ENCODE measurements at places on chromosomes 4 and X.
A peak's percentile ranks its signal among the peaks of the same experiment; 100 is the strongest.

- DNase-seq, result no peak
Measured at GRCh38 chrX:100883654-100884053, 9.5 kb upstream of the NOX1 start.

DNA sequence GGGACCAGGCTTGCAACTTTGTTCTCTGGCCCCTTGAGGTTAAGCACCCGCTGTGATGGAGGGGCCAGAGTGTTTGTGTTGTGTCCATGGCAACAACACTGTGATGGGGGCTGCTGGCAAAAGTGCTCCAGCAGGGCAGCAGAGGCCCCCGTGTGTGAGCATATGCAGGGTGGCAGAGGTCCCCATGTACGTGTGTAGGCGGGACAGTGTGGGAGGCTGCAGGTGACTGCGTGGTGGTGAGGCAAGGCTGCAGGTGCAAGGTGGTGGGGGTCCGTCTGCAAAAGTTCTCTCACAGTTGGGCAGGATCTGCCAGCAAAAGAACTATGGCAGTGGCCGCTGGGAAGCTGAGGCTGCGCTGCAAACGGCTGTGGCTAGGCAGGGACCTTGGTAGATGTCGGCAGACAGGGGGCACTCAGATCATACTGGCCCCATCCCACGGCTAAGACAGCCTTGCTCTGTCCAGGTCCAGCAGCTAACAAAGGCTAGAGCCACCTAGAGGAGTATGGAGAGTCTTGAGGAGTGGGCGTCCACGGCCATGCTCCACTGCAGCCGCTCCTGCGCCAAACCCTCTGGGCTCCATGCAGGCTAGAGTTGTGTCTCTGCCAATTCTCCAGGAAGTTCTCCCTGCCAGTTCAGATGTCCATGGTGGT, 46.8 kb upstream of the PASD1 start:
- DNase-seq, result no peak

- DNase-seq, result peak; percentile 35
Measured at GRCh38 chr4:147846318-147847155, 114.6 kb downstream of the ARHGAP10 start.

DNA sequence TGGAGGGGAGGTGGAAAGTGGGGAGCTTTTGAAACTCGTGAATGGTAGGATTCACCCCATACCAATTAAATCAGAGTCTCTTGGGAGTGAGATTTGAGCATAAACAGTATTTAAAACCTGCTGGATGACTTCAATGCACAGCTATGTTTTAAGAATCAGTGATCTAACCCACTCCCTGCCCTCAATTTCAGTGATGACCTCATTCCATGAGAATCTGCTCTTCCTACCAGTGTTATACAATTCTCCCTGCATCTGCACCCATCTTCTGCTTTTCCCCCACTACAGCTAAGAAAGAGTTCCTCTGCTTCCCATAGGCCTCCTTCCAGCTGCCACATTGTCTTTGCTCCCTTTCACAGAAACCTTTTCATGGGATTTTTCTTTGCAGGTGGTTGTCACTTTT, 18.3 kb upstream of the H2AZ1 start:
- DNase-seq, result no peak

DNA sequence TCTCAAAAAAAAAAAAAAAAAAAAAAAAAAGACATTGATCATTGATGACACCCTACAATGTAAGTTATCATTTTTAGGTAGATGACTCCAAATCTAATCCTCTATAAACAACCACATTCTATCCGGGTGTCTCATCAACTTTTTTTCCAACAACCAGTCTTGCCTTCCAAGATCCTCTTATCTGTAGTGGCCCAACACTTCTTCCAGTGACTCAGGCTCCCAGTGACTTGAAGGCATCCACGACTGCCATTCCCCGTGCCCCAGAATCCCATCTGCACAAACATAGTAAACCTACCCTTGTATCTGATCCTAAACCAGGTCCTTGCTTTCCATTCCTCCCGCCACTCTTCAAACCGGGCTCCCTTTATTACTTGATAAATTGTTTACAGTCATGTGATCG, 15.6 kb upstream of the TSPAN5 start:
- no peak for DNase-seq

DNA sequence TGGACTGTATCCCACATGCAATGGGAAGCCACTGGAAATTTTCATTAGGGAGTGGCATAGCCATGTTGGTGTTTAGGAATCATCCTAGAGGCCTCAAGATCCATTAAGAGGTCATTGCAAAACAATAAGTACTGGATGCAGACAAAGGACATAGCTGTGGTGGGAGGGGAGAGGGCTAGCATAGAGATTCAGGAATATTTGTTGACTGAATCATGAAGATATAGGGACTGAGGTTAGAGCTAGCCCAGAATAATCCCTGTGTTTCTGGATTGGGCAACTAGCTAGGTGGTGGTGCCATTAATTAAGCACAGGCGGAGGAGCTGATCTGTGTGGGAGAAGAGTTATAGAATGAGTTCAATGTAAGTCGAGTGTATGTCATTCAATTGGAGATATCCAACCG, 135.0 kb downstream of the RAB28 start:
- DNase-seq, result no peak

- DNase-seq, result no peak
Measured at GRCh38 chrX:154990496-154990895, 32.0 kb downstream of the F8 start.

DNA sequence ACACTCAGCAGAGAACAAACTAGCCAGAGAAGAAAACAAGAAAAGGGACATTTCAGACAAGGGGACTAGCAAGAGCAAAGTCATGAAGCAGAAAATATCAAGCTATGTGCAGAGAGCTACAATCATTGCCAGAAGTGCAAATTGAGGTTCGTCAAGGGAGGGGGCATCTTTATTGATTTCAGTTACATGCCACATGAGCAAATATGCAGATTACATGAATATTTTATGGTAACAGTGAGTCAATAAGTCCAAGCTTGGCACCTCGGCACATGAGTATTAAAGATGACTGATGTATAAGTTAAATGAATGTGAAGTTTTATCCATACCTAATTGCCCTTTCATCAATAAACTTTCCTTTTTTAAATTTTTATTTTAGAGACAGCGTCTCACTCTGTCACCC, 238.1 kb upstream of the DIAPH2 start:
- DNase-seq, result no peak

- no peak for DNase-seq
Measured at GRCh38 chr4:54585321-54586000, 72.3 kb upstream of the KIT start.

DNA sequence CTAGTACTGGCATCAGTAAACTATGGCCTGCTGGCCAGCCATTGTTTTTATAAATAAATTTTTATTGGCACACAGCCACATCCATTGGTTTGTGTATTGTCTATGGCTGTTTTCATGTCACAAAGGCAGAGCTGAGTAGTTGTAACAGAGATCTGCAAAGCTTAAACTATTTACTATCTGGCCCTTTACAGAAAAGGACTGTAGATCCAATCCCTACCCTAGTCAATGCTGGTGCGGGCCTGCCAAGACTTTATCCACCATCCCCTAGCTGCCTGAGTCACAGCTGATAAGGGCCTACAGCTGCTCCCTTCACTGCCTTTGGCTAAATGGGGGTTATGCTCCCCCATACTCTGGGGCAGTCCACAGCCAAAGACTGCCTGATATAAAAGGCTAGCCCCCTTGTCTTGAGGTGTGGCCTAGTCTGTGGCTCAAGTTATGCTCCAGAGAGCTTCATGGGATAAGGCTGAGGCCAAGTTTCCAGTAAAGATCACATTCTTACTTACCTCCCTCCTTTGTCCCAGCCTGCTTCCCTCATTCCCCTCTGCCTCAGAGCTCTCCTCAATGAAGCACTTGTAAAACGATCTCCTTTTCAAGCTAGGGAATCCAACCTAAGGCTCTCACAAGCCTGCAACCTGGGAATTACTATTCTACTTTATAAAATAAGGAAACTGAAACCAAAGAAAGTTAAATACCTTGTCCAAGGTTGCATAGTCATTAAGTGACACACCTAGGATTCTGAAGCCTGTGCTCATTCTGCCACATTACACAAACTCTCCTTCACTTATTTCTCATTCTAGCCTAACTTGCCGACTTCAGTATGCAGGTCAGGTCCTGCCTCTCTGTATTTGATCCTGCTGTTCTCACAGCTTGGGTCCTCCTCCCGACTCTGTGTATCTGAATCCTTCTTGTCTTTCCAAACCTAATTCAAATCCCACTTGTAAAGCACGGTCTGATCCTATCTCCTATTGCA, 20.7 kb downstream of the ACE2 start:
- DNase-seq, result no peak

- DNase-seq, result no peak
Measured at GRCh38 chrX:2521927-2522386, 21.2 kb upstream of the DHRSX start.

GRCh38 chr4:33722800-33723516, 2521.4 kb downstream of the ARAP2 start:
- DNase-seq, result no peak

DNA sequence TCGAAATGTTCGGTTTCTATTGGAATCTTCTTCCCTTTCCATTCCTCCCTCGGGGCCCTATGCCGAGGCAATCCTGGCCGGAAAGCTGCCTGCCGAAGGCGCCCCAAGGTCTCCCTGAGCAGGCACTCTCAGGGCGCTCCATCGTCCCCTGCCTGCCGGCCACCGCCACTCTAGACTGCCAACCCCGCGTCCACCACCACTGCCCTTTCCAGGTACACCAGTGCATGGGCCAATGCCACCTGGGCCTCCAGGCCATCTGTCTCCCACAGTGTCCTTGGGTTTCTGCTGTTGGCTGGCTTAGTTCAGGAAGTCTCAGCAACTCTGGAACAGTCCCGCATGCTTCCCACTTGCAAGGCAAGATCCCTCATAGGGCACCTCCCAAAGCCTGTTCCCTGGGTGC, 14.6 kb downstream of the CTAG1A start:
- DNase-seq, result no peak

- DNase-seq, result no peak
Measured at GRCh38 chr4:119299741-119300100, 22.2 kb downstream of the FABP2 start.

DNA sequence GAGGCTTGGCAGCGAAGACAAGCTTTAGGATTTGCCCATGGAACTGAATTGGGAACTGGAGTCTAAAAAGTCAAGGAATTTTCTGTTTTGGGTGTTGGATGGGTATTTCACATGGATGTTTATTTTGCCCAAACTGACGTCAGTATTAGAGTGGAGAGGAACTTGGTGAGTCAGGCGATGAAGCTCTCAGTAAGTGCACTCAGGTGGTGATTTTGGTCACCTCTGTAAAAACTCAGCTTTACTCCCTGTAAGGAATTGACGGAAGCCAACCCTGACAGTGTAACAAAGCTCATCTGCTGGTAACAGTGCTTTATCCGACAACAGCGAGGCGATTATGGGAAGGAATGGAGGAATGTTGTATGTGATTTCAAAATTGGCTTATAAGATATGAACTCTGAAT, 77.0 kb upstream of the PGRMC2 start:
- no peak for DNase-seq

GRCh38 chrX:31337332-31337731, 265.5 kb upstream of the FTHL17 start:
- DNase-seq, result no peak

GRCh38 chr4:178556796-178557195, 1114.6 kb upstream of the AGA start:
- no peak for DNase-seq

DNA sequence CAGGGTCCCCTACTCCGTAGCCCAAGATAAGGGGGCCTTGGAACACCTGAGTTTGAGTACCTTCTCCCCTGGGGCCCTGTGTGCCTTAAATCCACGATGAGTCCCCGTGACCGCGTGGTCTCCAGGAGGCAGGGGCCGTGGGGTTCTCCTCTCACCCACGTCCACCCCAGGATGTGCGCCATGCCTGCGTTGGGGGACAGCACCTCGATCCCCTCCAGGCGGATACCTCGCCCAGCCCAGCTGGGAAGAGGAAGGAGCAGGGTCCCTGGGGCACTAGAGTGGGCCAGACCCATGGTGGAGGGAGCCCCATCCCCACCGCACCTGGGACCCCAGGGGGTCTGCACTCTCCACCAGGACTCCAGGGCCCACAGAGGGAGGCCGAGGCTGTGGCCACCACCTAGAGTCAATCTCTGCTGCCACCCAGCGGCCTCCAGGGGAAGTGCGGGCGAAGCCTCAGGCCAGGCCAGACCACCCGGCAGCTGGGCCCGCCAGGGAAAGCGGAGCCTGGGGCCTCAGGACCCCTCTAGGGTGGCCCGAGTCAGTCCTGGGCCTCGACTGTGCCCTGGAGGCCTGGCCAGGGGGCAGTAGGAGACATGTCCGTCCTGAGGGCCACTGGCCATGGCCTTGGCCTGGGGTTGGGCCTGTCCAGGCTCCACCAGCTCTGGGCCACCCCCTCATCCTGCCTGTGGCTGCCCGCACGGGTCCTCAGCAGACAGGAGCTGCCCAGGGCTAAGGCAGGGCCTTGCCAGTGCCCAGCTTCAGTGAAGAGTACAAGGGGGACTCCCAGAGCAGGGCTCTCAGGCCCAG, 55.0 kb downstream of the FAM53A start:
- DNase-seq, result peak; percentile 74

DNA sequence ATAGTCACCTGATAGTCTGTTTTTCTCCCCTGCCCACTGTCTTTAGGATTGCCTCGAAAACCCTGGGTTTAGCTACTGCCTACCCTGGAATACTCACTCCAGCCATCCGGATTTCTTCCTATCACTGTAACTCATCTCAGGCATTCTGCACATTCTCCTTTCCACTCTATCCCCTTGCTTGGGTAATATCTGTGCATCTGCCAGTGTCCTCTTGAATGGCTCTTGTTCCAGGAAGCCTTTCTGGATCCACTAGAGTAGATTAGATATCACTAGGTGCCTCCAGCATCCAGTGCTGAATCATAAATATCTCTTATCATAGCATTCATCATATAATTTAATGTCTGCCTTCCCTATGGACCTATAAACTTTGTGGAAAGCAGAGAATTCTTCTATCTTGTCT, 17.1 kb upstream of the GALNT7 start:
- DNase-seq, result no peak

DNA sequence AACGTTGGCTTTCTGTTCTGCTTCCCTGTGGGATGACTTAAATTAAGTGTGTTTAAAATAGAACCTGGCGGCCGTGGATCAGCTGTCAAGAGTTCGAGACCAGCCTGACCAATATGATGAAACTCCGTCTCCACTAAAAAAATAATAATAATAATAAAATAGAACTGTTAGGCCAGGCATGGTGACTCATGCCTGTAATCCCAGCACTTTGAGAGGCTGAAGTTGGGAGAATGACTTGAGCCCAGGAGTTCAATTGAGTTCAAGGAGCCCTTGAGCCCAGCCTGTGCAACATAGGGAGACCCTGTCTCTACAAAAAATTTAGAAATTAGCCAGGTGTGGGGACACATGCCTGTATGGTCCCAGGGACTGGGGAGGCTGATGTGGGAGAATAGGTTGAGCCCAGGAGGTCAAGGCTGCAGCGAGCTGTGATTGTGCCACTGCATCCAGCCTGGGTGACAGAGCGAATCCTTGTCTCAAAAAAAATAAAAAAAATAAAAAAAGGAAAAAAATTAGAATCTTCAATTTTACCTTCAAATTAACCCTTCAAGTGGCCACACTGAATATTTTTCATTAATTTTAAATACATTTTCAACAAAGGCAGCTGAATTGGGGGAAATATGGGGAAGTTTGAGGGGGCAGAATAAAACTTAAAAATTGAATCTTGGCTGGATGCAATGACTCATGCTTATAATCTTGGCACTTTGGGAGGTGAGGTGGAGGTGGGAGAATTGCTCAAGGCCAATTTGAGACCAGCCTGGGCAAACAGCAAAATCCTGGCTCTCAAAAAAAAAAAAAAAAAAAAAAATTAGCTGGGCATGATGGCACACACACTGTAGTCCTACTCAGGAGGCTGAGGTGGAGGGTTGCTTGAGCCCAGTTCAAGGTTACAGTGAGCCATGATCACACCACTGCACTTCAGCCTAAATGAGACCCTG, 31.8 kb upstream of the HSD17B13 start:
- no peak for DNase-seq
